CD4-positive, alpha-beta T cell treated with Interferon alpha-2 for 1 hour (primary cell): ENCODE measurements at places on chromosomes 1 and 21.

DNA sequence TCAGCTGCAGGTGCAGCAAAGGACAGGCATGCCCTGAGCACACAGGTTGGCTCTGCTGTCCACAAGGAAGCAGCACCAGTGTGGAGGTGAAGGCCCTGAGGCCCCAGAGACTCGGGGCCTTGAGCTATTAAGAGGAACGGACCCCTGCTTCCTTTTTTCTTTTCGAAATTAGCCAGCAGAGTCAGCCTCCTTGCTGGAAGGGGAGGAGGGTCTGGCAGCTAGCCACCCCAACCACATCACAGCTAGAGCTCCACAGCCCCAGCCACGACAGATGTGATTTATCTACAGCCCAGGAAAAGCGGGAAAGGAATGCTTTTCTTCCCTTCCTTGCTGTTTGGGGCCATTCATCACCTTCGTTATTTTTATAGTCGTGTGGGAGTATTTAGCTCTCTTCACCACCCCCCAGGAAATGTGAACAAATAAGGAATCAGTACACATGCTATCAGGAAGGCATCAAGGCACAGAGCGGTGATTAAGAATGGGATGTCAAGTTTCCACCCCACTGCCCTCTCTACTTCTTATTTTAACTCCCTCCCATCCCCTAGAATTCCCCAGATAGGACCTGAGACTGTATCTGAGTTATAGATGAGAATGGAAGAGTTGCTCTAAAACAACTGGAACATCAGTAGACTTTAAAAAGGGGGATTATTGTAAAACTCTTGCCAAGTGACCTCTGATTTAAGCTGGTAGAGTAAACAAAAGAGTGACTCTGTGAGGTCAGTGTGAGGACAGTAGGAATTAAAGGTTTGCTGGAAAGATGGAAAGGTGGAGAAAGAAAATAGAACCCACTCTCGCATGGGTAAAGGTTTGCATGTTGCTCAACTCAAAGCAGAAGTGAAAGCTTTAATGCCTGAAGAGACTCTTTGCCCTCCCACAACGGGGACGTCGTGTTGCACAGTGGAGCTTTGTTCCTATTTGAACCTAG is 224.7 kb upstream of the GJB5 start:
- DNase-seq = no peak

DNA sequence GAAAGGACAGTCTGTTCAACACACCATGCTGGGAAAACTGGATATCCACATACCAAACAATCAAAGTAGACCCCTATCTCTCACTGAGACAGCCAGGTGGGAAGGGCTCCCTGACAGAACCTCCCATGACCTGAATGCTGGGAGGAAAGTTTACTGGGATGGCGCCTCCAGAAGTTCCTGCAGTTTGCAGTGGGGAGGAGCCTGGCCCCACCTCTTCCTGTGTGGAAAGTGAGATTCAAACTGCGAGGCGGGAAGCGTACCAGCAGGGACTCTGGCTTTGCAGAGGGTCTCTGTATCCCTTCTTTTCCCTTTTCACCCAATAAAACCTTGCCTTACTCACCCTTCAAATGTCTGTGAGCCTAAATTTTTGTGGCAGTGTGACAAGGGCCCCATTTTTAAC is 190.7 kb downstream of the HHIPL2 start:
- no peak for DNase-seq

- no peak for DNase-seq
Measured at GRCh38 chr1:3338725-3339070, 115.8 kb upstream of the ARHGEF16 start.

DNA sequence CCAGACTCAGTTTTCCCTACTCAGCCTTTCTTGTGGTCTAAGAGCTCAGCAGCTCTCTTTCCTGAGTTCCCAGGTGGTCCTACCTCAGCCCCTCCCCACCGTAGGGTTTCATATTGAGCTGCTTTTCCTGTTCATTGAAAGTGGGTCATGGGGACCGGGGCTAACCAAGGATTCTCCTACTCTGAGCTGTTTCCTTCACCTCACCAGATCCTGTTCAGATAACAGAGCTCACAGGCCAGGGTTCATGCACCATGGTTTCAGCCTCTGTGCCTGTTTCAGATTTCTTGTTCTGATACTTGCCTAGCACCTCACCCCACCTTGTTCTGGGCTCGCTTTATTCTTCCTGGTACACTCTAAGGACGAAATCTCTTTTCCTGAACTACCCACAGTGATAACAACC is 8.5 kb downstream of the UBQLN4 start:
- DNase-seq = peak; percentile 8

- DNase-seq = no peak
Measured at GRCh38 chr1:53137729-53138128, 4.7 kb downstream of the SLC1A7 start.

DNA sequence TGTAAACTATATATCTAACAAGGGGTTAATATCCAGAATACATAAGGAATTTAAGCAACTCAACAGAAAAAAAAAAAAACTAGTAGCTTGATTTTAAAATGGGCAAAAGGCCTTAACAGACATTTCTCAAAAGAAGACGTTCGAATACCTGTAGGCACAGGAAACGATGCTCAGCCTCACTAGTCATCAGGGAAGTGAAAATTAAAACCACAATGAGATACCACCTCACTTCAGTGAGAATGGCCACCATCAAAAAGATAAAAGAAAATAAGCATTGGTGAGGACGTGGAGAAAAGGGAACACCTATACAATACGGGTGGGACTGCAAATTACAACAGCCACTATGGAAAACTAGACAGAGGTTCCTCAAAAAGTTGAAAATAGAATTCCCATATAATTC is 37.3 kb downstream of the NPHP4 start:
- peak; percentile 19 for DNase-seq

- no peak for DNase-seq
Measured at GRCh38 chr1:198496216-198497143, 44.0 kb downstream of the ATP6V1G3 start.

DNA sequence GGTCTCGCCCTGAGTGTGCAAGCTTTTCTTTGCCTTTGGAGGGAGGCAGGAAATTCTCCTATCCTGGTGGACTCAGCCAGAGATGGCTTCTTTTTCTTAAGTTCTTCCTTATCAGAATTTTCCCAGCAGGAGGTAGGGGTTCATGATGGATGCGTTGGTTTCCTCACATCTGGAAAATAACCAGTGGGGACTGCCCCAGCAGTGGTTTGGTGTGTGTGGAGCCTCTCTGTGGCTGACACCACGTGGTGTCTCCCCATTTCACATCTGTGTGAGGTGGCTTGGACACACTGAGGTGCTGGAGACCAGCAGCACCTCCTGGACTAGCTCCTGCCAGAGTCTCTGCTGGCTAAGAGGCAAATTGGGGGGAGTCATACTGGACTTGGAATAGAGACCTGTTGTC is 32.6 kb downstream of the B3GALT5 start:
- DNase-seq = no peak

GRCh38 chr1:9167638-9168037 is 38.7 kb upstream of the GPR157 start:
- DNase-seq = no peak

GRCh38 chr1:205977402-205978014 is 25.7 kb downstream of the RAB7B start:
- DNase-seq = peak; percentile 76

DNA sequence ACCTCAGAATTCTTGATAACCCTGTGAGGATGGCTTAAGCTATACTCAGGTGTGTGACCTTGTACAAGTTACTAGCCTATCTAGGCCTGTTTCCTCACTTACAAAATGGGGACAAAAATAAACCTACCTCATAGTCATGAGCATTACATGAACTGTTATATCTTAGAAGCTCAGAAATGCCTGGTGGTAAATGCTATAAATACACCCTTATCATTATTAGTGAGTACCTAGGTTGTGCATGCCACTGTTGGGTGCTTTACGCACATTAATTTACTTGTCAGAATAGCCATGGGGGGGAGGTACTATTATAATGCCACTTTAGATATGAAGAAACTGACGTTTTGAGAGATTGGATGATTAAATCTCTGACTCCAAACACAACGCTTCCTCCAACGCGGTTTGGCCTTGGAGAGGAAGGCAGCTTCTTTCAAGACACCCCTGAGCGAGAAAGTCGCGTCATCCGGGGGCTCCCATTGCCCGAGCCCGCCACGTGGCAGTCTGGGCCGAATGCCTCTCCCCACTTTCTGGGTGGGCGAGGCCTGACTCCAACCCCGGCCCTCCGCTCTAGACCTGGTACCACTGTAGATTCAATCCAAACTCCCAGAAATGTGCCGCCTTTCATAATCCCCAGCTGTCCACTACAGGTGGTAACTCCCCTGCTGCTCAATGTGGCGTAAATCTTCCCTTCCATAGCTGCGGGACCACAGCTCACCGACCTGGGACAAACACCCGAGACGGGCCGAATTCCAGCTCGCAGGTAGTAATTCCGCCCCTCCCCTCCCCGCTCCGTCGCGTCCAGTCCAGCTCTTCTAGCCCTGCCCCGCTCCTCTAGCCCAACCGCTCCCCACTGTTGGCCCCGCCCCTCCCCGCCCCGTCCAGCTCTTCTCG is 771 bp upstream of the RAD54L start:
- DNase-seq = peak; percentile 31

DNA sequence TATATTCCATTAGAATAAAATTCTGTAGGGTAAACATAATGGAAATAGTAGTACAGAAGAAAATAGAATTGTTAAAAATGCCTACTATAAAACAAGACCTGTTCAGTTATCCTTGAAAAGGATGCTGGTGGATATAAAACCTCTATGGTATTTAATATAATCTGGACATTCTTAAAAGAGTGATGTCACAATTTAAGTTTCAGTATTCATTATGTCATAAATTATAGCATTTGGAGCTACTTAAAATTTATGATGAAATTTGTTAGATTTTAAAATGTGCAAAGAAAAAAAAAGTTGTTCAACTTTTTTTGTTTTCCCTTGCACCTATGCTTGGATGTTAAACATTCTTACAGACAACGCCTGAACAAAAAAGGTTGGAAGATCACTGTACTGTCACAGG is 50.3 kb downstream of the USP48 start:
- no peak for DNase-seq

GRCh38 chr1:226664413-226665101 is 74.5 kb downstream of the ITPKB start:
- DNase-seq = no peak

- no peak for DNase-seq
Measured at GRCh38 chr1:57637155-57637554, 213.3 kb upstream of the DAB1 start.

DNA sequence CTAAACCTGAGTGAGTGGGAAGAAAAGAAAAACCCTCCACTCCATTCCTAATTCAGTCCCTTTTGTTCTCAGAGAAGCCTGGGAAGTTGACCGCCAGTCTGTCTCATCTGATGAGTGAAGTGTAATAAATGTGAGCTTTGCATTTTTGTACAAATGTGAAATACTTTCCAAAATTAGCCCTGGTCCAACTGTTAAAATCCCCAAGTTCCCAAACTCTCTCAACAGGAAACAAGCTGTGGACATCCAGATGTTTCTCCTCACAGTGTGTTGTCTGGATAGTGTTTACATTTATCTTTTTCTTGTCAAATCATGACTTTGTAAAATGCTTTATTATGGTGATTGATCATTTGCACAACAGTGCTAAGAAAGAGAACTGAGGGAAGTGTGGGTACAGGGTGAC is 145.1 kb downstream of the TM2D1 start:
- DNase-seq = no peak

- no peak for DNase-seq
Measured at GRCh38 chr1:173479649-173480048, 2.5 kb downstream of the PRDX6 start.

DNA sequence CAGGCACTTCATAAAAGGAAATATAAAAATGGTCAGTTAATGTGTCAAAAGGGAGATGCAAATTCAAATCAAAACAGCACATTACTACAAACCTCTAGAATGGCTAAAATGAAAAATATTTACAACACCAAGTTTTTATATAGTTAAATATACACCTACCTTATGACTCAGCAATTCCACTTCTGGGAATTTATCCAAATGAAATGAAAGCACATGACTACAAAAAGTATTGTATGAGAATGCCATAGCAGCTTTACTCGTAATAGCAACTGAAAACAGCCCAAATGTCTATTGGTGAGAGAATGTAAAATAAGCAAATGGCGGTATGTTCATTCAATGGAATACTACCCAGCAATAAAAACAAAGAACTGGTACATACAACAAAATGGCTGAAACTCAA is 175.8 kb upstream of the SPAG17 start:
- no peak for DNase-seq

GRCh38 chr1:212290608-212291007 is 5.4 kb downstream of the PPP2R5A start:
- DNase-seq = no peak

GRCh38 chr1:109793486-109794318 is 30.0 kb upstream of the EPS8L3 start:
- DNase-seq = peak; percentile 64

GRCh38 chr21:34603002-34603709 is 11.8 kb downstream of the RCAN1 start:
- DNase-seq = peak; percentile 55

DNA sequence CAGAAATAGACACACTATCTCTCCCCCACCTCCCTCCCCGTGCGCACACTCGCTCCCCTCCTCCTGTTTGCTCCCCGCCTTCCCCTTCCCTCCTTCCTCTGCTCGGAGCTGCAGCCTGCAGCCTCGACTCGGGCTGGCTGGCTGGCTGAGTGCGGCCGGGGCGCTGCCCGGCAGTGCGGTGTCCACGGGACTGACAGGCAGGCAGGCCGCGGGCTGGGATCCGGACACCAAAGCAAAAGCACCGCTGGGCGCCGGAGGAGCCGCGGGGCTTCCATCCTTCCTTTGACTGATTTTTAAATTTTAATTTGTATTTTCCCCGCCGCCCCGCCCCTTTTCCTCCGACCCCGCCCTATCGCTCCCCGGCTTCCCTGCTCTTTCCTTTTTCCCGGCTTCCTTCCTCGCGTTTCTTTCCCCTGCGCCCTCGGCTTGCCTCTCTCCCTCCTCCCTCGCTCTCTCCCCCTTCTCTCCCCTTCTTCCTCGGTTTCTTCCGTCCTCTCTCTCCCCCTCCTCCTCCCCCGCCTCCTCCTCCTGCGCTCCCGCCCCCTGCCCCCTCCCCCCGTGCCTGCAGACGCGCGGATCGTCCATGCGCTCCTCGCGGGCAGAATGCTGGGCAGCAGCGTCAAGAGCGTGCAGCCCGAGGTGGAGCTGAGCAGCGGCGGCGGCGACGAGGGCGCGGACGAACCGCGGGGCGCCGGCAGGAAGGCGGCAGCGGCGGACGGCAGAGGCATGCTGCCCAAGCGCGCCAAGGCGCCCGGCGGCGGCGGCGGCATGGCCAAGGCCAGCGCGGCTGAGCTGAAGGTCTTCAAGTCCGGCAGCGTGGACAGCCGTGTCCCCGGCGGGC is 109.4 kb downstream of the NAV1 start:
- DNase-seq = no peak

- no peak for DNase-seq
Measured at GRCh38 chr1:171913385-171913784, 72.1 kb downstream of the DNM3 start.

DNA sequence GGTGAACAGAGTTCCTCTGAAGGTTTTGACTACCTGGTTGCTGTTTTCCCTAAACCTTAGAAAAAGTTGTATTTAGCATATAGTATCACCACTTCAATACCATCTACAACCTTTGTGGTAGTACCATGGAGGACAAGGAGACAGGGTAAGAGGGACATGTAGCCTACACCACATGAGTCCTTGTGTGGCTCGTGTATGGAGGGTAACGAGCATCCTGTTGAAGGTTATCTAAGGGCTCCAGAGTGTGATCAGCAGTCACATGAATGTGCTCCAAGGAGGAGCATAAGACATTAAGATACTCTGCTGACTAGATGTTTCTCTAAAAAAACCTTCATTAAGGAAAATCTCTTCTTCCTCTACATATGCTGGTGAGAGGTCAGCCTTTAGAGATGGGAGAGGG is 67.3 kb downstream of the VCAM1 start:
- no peak for DNase-seq
